ENCODE measurements at places on chromosomes 12 and 14. TPM values are rescaled to one million over a fixed set of nuclear protein-coding genes. Genes with fewer than 3 reads are reported as not detected.

- no peak for DNase-seq
Observed at GRCh38 chr14:94933486-94933885, 163.6 kb upstream of the GSC start.

- no peak for DNase-seq
Observed at GRCh38 chr12:78684419-78684818, 180.2 kb upstream of the SYT1 start.

DNA sequence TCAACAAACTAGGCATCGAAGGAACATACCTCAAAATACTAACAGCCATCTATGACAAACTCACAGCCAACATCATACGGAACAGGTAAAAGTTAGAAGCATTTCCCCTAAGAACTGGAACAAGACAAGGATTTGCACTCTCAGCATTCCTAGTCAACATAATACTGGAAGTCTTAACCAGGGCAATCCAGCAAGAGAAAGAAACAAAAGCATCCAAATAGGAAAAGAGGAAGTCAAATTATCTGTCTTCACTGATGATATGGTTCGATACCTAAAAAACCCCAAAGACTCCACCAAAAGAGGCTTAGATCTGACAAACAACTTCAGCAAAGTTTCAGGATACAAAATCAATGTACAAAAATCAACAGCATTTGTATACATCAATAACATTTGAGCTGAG is 32.5 kb downstream of the CCDC38 start:
- no peak for DNase-seq

IGF1 gene
- total RNA-seq = 0.57 TPM

DNA sequence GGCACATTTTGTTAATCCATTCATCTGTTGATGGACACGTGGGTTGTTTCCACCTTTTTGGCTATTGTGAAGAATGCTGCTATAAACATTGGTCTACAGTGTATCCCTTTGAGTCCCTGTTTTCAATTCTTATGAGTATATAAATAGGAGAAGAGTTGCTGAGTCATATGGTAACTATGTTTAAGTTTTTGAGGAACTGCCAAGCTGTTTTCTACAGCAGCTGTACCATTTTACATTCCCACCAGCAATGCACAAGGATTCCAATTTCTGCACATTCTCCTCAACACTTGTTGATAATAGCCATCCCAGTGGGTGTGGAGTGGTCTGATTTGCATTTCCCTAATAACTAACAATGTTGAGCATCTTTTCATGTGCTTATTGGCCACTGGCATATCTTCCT is 6.9 kb upstream of the SVOP start:
- DNase-seq = no peak

GRCh38 chr12:53670308-53670707 is 5.6 kb downstream of the ATP5MC2 start:
- no peak for DNase-seq

DNA sequence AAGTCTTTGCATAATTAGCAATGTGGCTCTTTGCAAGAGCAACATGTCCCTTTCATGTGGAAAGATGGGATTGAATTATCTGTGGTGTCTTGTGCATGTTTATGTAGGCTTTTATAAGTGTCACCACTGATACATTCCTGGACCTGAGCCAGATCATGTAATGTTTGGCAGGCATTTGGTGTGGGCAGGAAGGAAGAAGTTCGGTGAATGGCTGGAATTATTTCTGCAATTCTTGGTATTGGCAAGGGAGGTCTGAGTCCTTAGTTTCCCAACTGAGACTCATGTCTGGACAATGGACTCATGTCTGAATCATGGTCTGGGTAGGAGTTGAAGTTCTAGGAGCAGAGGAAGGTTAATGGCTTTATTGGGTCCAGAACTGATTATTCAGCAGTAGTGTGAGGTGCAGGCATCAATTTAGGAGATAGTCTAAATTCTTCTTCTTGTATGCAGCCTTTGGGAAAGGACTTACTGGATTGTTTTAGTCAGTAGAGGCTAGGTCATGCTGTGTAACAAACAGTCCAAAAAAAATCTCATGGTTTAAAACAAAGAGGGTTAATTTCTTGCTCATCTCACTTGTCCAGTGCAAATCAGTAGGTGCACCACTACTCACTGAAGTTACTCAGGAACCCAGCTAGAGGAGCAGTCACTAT is 186.5 kb upstream of the LHX5 start:
- DNase-seq = no peak

DNA sequence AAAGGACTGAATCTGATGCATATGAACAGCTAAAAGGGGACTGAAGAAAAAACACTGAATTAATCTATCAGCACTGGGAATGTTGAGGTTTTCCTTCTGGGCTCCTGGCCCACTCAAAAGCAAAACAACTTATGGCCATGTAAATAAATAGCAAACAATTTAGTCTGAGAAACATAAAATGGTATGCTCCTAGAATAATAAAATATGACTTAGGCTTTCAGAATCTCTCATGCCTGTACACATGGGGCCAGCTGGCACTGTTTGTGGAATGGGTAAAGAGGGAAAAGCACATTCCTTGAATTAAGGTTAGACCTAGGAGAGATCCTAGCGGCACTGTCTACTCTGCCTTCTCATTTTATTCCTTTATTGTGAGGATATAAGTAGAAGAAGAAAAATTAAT is 6.2 kb downstream of the KLHDC2 start:
- DNase-seq = no peak

GRCh38 chr14:100622224-100622623 is 35.0 kb upstream of the BEGAIN start:
- no peak for DNase-seq

DNA sequence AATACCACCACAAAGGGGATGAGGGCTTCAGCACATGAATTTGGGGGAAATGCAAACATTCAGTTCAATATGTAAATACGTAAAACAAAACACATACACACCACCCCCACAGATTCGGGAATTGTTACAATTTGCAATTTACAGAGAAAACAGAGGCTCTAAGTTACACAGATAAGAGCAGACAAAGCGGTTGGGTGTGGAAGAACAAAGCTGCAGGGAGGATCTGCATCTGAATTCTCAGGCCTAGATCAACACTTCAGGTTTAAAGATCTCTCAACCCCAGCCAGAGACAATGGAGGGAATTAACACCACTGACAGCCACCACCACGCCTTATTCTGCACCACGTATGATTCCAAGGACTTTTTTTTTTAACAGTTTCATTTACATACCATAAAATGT is 375.5 kb downstream of the BCL11B start:
- DNase-seq = no peak

OTUB2 gene
- 7.0 TPM for total RNA-seq

DNA sequence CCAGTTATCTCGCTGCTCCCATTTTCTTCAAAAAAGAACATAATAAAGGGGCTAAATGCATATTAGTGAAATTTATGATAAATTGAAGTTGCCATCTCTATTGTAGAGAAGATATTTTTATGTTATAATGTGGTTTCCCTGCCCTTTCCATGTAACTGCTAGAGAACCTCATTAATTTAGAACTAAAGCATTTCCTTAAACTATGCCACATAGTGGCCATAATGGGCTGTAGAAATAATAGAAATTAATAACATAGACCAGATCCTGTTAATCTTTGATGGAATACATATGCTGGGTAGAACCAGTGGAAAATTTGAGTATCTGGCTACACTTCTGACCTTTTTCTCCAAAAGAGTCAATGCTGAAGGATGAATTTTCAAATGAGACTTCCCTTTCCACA is 376.7 kb downstream of the PDZRN4 start:
- DNase-seq = no peak

DNA sequence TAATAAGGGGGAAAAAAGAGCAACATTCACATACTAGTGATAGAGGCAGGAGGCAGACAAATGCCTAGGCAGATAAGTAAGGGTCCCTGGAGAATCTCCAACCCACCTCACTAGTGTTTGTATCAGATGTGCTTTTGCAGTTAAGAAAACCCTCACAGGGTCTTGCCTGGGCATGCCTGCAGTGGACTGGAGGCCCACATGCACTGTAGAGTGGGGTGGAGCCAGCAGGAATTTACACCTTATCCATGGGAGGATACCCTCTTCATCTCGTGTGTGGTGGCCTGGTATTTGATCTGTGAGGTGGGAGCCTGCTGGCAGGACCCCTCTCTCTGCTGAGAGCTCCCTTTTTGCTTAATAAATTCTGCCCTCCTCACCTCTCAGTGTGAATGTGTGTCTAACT is 238.0 kb upstream of the SLC16A7 start:
- no peak for DNase-seq

WIF1 gene
- 0.22 TPM for total RNA-seq

- no peak for DNase-seq
Observed at GRCh38 chr12:124381456-124382296, 86.8 kb downstream of the RFLNA start.

GRCh38 chr14:54606631-54607133 is 39.8 kb downstream of the SAMD4A start:
- no peak for DNase-seq

CMKLR1 gene
- not detected for total RNA-seq

DNA sequence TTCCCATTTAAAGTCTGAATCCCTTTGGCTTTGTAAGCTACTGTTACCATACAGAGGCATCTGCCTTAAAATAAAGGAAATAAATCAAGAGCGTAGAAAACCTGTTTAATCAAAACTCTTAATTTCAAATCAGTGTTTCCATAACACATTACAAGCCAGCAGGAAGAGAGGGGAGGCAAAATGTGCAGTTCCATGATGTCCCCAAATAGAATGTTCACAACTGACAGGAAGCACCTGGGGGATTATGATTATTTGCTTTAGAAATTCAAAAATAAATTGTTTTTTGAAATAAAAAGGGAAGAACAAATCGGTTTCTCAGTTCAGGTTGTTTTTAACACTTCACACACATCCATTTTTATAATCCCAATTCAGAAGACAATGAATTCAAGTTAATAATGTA is 21.4 kb downstream of the SOCS2 start:
- no peak for DNase-seq

All from progenitor cell of endocrine pancreas (in vitro differentiated cells).